ENCODE measurements at places on chromosomes 1 and 21.

DNA sequence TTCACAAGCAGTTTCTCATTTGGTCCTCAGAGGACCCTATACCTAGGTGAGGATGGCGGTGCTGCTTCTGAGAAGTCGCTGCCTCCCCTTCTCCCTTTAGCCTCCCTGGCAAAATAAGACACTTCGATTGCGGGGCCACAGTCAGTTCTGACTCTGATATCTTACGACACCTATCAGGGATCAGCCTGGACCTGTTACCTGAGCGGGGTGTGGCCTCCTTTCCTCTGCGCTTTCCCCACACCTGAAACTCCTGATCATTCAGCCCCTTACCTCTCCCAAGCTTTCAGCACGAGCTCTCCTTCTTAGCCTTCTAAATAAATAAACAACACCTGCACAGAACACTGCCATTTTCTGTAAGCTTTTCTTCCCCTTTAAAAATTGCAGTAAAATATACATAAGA, 24.6 kb upstream of the GPR137B start:
- no peak for DNase-seq

GRCh38 chr1:3350506-3351261, 103.8 kb upstream of the ARHGEF16 start:
- DNase-seq, result no peak

GRCh38 chr1:115718011-115718754, 50.3 kb downstream of the CASQ2 start:
- no peak for DNase-seq

DNA sequence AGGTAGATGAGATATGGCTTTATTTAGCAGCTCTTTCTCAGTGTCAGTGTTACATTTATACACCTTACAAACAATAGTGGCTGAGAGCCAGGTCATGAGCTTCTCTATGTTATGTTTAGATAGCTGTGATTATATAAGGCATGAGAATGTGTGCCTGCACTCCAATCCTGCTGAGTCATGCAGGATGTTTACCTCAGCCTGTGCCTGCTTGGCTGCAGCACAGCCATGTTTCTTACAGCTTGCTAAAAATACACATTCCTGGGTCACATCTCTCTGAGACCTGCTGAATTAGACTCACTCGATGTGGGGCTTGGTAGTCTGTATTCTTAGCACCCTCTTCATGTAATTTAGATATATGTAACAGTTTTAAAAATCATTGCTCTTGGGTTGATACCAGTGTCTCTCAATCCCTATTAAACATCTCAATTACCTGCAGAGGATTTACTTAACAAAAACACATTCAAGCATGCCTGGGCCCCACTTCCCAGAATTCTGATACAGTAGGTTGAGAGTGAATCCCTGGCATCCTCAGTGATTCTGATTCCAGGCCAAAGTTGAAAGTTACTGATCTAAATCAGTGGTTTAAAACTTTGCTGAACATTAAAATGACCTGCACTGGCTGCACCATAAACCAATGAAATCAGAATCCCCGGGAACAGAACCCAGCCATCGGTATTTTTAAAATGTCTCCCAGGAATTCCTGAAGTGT, 107.5 kb downstream of the GDAP2 start:
- DNase-seq, result no peak

DNA sequence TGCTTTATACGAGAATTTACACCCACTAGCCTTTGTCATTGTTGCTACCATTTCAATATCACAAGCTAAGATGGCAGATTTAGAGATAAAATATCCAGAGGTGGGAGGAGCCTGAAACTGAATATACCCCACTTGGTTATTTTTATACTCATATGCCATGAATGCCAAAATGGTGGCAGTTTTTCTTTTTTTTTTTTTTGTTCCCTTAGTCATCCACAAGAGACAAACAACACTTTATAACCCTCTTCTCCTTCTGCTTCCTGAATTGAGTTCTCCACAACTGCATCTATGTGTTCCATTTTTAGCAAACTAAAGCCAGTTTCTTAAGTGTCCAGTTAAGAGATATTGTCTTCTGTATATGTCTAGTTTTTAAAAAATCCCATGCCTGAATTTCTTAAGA, 558.4 kb downstream of the LMO4 start:
- no peak for DNase-seq

DNA sequence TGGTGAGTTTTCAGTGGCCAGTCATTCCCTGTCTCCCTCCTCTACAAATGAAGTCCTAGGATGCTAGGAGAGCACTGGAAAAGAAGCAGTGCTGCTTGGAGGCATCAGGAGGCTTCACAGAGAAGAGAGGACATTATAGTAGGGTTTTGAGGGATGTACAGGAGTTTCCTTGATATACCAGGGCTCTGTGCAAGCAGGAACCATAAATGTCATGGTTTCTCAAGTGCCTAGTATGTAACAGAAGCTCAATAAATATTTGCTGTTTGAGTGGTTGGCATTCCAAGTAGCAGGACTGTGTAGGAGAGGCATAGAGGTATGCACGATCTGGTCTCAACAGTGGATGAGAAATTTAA, 133.5 kb upstream of the WNT4 start:
- DNase-seq, result no peak

DNA sequence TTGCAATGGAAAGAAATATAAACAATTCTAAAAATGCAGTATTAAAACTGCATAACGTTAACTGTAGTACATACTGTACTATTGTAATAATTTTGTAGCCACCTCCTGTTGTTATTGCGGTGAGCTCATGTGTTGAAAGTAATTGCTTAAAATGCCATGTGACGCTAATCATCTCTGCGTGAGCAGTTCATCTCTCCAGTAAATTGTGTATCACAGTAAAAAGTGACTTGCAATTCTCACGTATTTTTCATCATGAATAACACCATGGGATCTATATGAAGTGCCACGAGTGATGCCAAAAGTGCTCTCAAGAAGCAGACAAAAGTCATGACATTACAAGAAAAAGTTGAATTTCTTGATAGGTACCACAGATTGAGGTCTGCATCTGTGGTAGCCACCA, 82.4 kb upstream of the CYYR1 start:
- no peak for DNase-seq
